ENCODE measurements at places on chromosomes 7 and 10.

GRCh38 chr7:47179812-47180515 is 401.9 kb downstream of the TNS3 start:
- no peak for DNase-seq

DNA sequence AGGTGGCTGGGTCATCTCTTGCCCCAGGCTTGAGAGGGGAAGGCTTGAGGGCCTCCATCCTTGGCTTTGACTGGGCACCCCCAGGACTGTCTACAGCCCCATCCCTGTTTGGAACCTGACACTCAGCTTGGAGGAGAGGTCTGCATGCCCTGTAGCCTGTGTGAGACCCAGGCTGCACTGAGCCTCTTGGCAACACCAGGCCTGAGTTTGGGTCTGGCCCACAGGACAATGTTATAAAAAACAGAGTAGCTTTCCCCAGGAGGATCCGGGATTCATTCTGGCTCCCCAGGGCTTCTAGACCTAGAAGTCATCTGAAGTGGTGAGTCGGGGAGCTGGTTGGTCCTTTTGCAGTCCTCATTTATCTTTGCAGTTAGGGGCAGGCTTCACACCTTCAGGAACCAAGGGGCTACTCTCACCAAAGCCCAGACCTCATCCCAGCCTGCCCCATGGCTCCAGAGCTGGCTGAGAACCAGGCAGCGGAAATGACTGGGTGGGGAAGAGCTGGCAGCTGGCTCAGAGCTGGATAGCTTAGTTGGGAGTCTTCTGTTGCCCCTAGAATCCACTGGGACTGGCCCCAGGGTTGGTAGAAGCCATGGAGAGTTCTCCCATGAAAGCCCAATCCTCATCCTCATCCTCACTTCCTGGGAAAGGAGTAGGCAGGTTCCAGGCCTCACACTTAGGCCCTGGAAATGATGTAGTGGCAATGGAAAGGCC is 68.8 kb downstream of the ADCYAP1R1 start:
- DNase-seq, result no peak

GRCh38 chr7:40298421-40298820 is 163.6 kb downstream of the SUGCT start:
- no peak for DNase-seq

DNA sequence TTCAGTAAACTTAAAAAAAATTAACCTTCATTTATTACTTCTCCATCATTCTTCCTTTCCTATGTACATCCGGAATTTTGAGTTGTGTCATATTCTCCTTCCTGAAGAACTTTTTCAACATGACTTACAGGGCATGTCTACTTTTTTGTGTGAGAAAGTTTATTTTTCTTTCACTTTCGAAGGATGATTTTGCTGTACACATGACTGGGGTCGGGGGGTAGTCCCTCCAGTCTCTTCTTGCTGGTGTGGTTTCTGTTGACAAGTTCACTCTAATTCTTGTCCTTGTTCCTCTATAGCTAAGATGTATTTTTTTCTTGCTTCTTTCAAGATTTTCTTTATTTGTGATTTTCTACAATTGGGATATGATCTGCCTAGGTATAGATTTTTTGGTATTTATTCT is 55.8 kb downstream of the INPP5A start:
- DNase-seq, result no peak

DNA sequence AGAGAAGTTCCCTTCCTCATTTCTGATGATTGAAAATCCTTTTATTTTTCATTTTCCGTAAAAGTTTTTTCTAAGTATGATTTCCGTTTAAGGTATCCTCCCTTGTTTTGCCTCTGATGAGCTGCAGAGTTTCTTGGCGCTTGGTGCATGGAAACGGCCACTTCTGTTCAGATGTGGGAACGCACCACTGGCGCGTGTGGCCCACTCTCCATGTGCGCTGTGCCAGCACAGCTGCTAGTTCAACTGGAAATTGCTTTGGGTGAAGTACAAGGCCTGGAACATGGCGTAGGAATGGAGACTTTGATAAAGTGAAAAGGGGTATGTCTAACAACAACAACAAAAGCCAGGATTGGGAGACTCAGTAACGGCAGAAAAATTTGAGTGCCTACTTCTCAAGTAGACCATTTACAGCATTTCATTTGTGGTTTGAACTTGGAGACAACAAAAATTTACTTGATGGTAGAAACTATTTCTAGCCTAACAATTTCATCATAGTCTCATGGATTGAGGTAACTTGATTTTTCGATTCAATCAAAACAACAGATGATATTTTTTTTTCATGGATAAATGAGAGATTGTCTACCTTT is 364.2 kb downstream of the SUGCT start:
- peak; percentile 6 for DNase-seq

GRCh38 chr10:110629680-110630191 is 14.4 kb upstream of the RBM20 start:
- DNase-seq, result no peak

- no peak for DNase-seq
Observed at GRCh38 chr7:155545348-155545747, 1.0 kb downstream of the CNPY1 start.

DNA sequence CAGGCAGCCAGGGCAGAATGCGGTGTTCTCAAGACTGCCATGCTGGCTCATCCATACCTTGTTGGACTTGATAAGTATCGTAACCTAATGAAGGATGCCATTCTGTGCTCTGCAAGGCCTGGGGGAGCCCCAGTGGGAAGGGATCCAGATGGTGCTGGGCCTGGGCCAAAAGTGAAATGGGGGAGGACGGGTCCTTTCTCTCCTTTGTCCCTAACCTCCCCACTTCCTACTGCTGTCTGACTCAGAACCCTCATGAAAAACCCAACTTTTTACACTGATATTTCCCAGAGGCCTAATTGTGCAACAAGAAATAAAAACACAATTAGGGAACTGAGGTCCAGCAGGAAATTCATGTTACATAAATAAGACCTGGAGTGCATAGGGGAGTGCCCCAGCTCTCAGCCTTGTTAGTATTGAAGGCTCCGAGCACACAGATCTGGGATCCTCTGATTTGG is 193.7 kb upstream of the SVIL start:
- DNase-seq, result no peak

GRCh38 chr7:96901822-96902445 is 103.4 kb upstream of the DLX6 start:
- DNase-seq, result no peak

GRCh38 chr7:122616951-122617350 is 82.0 kb downstream of the RNF133 start:
- no peak for DNase-seq

DNA sequence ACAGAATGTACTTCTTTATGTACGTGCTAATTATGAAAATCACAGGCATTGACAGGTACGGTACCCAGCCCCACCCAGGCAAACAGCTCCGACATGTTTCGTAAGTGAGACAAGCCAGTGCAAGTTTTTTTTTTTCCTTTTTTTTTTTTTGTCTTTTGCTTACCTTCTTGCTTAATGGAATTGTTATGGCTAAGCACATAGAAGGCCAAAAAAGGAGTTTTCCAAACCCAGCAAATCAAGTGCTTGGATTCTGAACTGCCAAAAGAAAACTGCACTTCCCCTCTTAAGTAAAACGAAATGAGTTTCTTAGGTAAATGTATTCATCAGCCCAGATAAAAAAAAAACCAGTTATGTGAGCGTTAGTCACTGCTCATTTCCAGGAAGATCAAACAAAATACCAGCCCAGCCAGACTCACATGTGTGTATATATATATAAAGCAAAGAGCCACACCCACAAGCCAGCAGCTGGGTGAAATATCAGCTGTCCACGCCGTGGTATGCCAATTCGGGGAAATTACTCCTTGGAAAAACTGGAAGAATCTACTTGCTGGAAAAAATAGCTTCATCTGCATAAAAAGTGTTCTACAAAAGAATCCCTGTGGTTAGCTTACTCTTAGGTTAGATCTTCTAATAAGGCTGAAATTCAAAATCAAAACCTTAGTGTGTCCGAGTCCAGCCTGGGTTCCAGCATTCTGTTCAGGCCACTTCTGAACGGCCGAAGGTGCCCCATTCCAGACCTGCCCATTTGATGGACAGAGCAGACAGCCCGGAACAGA is 8.0 kb downstream of the KLF6 start:
- DNase-seq, result peak; percentile 49

DNA sequence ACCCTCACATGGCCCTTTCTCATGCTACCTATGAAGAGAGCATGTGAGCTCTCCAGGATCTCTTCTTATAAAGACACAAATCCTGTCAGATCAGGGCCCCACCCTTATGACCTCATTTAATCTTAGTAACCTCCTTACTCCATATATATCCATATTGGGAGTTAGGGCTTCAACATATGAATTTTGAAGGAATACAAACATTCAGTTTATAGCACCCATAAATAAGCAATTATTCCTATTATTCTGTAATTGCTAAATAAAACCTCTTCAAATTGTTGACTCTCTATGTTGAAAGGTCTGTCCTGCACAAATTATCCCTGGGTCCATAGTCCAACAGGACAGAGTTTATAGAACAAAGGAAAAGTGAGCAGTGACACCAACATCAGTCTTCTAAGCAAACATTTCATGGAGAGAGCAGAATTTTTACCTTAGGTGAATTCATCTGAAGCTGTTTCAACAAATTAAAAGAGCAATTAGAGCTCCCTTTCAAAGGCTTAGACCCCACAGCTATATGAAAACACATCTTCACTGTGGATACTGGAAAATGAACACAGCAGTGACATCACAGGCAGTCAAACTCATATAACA is 12.2 kb downstream of the DOCK4 start:
- DNase-seq, result no peak

DNA sequence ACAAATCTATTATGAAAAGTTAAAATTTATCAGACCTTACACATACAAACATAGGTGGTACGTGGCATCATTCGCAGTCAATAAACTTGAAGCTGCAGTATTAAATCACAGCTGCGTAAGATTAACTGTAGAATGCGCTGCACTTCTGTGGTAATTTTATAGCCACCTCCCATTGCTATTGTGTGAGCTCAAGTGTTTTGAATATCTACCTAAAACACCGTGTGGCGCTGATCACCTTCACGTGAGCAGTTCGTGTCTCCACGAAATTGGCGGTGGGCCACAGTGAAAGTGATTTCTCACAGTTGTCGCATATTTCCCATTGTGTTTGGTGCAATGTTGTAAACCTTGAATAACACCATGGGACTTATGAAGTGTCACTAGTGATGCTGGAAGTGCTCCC is 102.8 kb downstream of the PLPP4 start:
- DNase-seq, result no peak

DNA sequence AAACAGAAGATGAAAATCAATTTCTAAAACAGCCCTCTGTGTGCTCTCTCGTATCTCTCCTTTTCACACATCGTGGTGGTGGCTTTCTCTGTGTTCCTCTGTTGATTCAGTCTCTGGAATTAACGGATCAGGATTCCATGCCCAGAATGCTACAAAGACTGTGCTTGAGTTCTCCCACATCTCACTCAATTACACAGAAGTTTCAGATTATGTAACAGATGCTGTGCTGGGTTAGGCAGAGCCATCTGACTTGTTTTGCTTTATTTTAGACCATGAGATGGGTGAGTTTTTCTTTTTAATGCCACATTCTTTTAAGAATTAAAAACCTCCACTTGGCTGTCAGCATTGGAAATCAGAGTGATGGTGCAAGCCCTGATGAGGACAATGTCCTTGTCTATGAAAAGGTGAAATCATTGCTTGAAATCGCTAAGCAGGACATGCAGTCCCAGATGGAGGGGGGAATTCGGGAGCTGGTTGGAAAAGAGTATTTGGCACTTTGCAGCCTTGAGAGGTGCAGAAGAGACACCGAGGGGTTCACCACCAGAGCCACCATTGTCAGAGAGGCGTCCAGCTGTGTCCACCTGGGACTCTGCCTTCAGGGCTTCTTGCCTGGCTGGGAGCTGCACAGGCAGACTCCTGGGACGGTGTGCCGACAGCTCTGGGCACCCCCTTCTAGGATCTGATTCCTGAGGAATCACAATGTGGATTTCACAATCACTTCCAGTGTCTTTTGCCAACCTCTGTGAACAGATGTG is 80.4 kb downstream of the EGFR start:
- no peak for DNase-seq

- no peak for DNase-seq
Observed at GRCh38 chr7:97512441-97513207, 219.3 kb upstream of the TAC1 start.

- no peak for DNase-seq
Observed at GRCh38 chr7:124429923-124430322, 335.7 kb downstream of the GPR37 start.
